ENCODE measurements at places on chromosomes 7 and 10. TPM values are rescaled to one million over a fixed set of nuclear protein-coding genes. Genes with fewer than 3 reads are reported as not detected.

UCMA gene
- not detected for total RNA-seq

ECD gene
- total RNA-seq: 17.4 TPM

SPDYE11 gene
- not detected for total RNA-seq

LRRC18 gene
- total RNA-seq: 0.19 TPM

OTUD1 gene
- 5.8 TPM for total RNA-seq

DCLRE1A gene
- 4.0 TPM for total RNA-seq

NKX1-2 gene
- total RNA-seq: 2.3 TPM

CNPY1 gene
- total RNA-seq: not detected

JCAD gene
- 2.9 TPM for total RNA-seq

PRF1 gene
- total RNA-seq: 7.3 TPM

DNA sequence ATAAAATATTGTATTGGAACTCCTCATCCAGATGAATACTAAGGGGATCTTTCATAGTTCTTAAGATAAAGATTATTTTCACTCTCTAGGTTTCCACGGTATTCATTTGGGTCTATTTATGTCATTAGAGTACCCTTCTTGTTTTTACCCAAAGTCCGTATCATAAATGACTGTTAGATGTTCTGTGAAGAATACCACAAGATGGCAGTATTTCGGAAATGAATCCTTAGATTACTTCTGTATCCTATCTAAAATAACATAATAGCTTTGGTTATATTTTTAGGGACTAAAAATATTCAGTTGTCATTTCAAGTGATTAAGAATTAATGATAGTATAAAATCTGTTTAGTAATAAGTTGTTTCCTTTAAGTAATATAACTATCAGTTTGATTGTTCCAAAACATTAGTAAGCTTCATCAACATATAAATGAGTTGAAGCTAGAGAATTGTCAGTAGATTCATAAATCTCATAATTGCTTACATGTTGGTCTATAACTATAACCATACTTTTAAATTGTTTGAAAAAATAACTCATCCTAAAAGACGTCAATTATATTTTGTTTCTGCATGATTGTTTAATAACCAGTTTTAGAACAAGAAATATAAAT is 337.5 kb upstream of the KCND2 start:
- no peak for DNase-seq

GRCh38 chr7:74495112-74496086 is 41.7 kb downstream of the GTF2IRD1 start:
- DNase-seq: no peak

DNA sequence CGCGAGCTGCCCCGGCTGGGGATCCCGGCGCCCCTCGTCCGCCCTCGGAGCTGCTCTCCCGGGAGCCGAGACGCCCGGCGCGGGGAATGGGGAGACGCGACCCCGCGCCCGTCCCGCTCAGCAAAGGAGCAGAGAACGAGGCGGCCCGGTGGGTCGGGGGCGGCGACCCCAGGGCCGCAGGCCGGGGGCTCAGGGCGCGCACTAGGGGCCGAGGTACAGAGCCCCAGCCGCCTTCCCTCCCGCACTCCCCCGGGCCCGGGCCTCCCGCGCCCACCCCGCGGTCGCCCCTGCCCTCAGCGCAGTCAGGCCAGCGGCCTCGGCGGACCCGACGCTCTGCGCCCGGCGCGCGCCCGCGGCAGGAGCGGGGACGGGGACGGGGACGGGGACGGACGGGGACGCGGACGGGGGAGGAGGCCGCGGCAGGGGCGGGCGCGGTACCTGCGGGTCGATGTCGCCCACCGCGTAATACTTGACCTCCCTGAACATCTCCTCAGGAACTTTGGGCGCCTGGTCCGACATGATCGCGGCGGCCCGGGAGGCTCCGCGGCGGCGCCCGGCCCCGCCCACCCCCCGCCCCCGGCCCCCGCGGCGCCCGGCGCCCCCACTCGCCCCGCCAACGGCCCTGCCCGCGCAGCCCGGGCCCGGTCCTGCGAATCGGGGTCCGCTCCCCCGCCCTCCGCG is 373 bp downstream of the PAXIP1 start:
- DNase-seq: no peak

DNA sequence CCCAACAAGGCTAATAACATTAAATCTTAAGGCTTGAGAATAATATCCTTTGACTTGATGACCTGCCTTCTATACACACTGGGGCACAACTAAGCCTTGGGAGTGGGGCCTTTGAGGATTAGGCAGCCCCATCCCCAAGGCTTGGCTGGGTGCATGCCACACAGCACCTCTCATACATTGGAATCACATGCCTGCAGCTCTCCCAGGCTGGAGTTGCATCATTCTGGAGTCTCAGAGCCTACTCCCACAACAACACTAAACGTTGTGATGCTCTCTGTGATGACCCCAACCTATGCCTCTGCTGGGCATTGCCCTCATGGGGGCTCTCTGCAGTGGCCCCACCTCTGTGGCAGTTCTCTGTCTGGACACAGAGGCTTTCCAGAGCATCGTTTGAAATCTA is 31.9 kb upstream of the SGCE start:
- DNase-seq: no peak

DNA sequence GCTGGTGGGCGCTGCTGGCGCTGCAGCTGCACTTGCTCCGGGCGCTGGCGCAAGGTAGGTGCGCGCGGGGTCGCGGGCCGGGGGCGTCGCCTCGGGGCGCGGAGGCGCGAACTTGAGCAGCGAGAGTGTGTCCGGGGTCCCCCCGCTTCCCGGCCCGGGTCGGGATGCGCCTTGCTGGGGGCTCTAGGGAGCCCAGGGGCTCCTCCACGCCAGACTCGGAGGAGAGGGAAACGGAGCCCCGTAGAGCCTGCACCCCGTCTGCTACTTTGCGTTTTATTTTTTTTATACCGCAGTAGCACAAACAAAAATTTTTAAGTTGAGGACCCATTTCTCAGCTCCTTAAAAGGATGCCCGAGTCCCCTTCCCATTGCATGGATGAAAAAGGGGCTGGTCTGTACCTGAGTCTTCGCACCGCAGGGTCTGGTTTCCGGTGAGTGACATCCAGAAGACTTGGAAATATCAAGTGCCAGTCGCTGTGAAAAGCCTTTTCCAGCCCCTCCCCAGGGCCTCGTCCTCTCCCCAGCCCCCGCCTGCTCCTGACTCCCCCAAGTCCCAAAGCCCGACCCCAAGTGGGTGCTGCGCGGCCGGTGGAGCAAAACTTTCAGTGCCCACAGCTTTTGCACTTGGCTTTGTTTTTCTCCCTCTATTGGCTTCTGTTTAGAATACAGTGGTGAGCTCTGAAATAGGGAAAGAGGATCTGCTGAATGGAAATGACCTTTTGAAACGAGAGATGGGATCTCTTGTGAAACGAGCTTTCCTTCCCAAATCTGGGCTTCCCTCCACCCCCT is 973 bp downstream of the SDK1 start:
- DNase-seq: no peak

DNA sequence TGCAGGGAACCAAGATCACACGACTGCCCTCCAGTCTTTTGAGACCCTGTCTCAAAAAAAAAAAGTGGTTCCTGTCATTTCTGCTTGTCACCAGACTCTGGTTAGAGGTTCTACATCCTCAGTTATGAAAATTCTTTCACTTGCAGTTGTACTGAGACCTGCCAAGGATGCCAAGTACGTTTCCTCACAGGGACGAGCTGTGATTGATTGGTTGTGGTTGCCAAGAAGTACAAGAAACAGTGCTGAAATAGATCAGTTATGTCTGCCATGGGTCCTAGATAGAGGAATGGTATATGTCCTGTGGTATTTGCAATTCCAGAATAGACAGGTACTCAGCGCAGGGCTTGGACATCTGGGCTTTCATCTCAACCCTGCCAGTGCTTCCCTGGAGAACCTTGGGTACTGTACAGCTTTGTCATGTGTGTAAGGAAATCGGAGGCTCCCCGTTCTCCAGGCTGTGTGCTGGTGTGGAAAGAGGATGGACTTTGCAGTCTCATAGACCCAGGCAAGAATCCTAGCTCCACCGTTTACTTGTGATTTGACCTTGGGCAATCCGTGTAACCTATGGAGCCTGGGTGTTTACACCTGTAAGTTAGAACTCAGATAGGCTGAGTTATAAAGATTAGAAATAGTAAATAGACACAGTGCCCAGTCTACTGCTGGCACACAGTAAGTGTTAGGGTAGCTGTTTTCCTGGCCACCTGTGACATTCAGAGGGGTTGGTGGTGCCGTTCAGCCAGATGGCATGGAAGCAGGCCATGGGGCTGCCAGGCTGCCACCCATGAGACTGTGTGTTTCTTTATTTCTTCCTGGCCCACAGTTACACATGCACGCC is 53.0 kb downstream of the COL13A1 start:
- DNase-seq: no peak

- no peak for DNase-seq
Measured at GRCh38 chr7:46201961-46202360, 280.9 kb upstream of the IGFBP3 start.

GRCh38 chr10:70856454-70856853 is 31.9 kb downstream of the PCBD1 start:
- DNase-seq: no peak

- no peak for DNase-seq
Measured at GRCh38 chr7:38507384-38507783, 123.8 kb downstream of the AMPH start.

DNA sequence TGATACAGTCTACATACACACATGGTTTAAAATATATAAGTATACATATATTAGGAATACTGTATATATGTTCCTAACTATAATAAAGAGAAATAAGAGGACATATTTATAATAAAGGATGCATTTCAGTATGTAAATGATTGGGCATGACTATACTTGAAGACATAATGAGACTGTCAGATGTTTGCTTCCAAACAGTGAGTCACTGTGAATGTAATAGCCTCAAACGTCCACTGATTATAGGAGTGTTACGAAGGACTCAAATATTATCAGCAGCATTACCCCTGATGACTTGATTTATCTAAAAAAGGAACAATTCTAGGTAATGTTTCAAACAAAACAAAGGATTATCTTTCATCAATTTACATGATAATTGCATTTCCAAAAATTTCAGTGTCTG is 39.9 kb upstream of the NRBF2 start:
- DNase-seq: no peak

DNA sequence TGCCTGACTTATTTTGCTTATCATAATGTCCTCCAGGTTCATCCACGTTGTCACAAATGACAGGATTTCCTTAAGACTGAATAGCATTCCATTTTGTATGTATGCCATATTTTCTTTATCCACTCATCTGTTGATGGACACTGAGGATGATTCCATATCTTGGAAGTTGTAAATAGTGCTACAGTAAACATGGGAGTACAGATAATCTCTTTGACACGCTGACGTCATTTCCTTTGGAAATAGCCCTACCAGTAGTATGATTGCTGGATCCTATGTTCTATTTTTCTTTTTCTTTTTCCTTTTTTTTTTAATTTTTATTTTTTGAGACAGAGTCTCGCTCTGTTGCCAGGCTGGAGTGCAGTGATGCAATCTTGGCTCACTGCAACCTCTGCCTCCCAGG is 167.6 kb downstream of the CTTNBP2 start:
- no peak for DNase-seq

DNA sequence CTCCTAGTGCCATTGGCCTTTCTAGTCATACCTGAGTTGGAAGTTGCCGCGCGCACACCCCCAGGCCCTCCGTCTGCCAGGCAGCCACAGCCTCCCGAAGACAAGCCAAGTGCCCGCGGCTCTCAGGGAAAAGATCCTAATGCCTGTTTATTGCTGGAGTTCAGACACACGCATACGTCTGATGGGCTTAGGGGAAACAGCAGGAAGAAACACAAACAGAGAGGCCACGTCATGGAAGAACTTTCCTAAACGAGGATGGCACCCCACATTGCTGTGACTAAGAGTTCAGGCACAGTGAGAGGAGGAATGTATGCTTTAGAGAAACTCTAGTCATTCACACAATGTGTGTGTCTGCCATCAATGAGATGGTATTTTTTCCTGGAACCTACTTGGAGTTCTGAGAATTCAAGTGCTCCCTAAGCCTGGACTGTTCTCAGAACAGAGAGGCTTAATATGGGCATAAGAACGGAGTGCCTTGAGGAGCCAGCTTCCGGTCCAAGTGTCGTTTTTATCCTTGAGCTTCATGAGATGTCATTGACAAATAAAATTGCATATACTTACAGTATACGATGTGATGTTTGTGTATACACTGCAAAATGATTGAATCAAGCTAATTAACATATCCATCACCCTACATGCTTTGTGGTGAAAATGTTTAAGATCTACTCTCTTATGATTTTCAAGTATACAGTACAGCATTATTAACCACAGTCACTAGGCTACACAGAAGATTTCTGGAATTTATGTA is 11.6 kb upstream of the RBP3 start:
- no peak for DNase-seq

DNA sequence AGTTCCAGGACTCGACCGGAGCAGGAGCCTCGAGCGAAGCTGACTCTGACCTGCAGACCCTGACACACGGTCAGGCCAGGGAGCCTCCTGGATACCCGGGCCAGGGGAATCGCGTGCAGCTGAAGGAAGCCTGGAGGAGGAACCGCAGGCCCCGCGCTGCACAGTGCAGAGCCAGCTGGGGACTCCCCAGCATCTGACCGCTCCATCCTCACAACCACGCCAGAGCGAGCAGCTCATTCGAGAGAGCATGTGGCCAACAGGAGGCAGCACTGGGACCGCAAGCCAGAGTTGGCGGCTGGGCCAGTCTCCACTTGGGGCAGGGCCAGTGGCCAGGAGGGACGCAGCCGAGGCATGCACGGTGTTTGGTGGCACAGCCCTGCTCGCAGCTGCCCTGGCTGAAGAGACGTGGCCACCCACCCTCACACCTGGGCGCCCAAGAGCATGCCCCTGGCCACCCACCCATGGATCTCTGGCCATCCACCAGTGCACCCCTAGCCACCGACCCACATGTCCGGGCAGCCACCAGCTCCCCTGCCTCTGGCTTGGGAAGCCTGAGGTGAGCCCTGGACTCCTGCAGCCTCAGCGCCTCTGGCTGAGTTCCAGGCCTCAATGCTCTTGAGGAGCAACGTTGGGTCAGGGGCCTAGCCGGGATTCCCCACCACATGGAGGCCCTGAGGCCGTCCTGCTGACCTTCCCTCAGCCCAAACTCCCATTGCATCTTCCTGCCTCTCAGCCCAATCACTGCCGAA is 213.9 kb downstream of the ELFN1 start:
- no peak for DNase-seq

DNA sequence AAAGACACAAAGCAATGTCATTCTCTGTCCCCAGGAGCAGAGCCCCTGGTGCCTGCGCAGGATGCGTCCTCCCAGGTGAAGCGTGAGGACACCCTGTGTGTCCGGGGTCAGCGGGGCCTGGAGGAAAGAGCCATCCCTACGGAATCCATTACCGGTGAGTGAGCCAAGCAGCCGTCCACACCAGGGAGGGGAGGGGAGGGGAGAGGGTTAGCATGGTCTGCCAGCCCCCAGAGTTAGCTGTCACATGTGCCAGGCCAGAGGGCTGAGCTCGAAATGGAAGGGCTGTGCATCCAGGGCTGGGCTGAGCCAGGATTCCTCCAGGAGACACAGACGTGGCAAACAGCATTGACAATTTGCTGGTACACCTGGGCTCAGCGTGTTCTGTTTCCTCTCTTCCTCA is 15.2 kb downstream of the ZNF282 start:
- no peak for DNase-seq

- no peak for DNase-seq
Measured at GRCh38 chr10:62083412-62084267, 182.1 kb downstream of the ARID5B start.

GRCh38 chr10:28248092-28248491 is 54.8 kb downstream of the MPP7 start:
- no peak for DNase-seq
